ENCODE measurements at places on chromosomes 6 and 20.
A peak's percentile ranks its signal among the peaks of the same experiment; 100 is the strongest.

GRCh38 chr20:47137231-47137870, 219.1 kb downstream of the ZMYND8 start:
- DNase-seq, result no peak

GRCh38 chr20:4894409-4894808, 106.9 kb downstream of the SLC23A2 start:
- no peak for DNase-seq

DNA sequence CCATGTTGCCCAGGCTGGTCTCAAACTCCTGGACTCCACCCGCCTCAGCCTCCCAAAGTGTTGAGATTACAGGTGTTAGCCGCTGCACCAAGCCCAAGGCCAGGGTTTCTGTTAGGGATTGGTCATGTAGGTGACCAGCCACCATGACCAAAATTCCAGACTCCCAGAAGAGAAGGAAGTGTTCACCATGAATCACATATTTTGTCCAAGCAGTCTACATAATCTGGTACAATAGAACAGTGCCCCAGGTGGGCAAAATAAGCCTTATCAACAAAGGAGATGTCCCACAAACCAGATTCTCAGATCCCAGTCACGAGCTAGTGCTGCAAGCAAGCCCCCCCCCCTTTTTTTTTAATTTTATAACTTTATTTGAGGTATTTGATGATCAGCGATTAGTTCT, 20.0 kb downstream of the ZNF341 start:
- no peak for DNase-seq

GRCh38 chr6:108597572-108598304, 37.0 kb downstream of the FOXO3 start:
- DNase-seq, result no peak

DNA sequence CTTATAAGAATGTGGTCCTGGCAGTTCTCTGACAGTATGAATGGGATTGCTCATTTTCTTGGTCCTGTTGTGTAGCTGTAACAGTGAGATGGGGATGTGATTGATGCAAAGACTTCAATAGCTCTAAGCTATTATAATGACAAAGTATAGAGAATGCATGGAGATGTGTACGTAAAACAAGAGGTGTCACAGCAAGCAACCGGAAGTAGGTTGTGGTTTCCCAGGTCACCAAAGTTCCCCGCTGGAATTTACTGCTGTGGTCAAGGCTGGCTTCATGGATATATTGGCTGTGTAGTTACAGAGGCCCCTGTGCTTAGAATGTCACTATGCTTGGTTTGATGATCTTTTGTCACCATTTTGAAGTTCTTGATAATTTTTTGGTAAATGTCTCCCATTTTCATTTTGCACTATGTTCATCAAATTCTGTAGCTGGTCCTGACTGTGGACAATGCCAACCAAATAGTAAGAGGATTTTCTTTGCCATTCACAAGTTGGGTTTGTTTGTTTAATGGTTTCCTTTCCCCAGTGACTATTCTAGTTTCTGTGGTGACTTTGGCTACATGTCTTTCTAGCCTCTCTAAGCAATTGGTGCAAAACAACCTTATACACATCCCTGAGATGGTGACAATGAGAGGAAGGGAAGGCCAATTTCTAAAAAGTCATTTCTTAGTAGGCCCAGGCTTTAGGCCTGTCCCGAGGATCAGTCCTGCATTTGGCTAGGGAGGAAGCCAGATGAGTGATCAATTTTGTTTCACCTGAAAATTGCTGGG, 10.5 kb downstream of the DNAH8 start:
- DNase-seq, result no peak

DNA sequence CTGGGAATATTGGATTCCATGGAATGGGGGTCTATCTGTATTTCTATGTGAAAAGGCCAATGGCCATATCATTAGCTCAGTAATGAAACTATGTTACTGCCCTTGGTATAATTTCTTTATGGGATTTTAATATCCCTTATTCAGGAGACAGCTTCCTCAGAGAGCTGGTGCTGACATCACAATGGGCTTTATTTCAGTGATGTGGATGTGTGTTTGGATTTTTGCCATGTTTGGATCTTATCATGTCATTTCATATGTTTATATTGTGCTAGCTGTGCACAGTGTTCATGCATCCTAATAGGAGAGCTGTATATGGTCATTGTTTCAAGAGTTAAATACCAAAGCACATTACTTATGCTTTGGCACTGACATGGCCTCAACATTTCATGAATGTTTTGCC, 806.1 kb upstream of the MAP3K7 start:
- no peak for DNase-seq

DNA sequence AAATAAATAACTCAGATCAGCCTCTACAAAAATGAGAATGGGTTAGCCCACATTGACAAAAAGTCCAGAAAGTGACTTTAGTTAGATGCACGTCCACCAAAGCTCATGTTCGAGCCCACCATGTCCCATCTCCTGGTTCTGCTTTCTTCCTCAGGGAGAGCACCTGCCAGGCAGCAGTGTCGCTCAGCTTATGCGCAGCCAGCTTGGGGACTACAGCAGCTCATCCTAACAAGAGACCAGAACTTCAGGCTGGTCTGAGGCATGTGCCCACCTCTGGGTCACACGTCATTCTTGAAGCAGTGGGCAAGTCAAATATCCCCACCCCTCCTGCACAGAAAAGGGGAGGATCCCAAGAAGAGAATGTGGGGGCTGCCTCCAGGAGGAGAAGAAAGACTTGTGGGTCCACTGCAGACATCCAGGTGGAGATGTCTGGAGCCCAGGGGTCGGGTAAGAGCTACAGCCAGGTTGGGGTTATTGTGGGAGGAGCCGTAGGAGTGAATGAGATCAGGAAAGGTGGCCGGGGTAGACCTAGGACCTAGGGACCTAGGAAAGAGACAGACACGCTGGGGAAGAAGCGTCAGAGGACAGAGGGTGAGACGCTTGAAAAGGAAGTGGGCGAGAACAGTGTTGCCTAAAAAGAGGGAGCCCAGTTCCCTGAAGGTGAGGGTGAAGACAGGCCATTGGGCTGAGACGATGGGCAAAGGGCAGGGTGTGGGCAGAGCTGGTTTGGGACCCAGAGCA, 52.5 kb downstream of the SSR1 start:
- no peak for DNase-seq

DNA sequence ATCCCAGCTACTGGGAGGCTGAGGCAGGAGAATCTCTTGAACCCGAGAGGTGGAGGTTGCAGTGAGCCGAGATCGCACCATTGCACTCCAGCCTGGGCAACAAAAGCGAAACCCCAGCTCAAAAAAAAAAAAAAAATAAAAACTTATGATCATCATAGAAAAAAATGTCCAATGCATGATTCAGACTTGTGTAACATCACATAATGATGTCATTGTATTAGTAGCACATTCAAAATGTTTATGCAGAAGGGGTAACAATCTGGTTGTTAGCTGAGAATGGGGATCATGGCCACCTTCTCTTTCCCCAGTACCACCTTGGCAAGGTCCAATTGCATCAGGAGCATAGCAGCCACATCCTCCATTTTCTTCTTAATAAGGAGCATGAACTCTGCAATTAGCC, 137.6 kb upstream of the MARCKS start:
- DNase-seq, result no peak

GRCh38 chr20:61745397-61746146, 320.1 kb downstream of the TAF4 start:
- no peak for DNase-seq

- DNase-seq, result no peak
Measured at GRCh38 chr20:62361799-62362589, 5.1 kb downstream of the LAMA5 start.

DNA sequence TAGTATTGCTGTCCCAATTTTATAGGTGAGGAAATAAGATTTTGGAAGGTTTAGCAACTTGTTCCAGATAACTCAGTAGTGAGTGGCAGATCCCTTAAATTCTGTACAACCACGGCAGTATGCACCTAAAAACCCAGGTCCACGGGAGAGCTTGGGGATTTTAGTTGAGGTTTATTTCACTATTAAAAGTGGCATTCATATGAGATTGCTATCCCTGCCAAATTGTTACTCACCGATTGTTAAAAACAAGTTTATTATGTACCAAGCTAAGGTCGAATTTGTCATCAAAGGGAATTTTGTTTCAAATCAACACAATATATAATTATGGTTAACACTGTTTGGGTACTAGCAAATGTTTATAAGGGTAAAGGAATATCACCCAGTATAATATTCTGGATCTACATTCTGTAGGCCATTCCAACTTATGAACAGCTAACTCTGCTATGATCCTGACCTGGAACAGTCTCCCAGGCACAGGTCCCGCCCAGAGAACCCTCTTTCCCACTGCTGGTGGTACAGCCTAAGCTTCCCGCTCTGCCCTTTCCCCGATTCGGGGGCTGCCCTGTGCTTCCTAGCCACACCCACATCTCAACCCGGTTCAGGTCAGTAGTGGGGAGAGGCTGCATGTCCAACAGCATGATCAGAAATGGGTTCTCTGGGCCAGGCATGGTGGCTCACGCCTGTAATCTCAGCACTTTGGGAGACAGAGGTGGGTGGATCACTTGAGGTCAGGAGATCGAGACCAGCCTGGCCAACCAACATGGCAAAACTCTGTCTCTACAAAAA, 24.9 kb downstream of the GPLD1 start:
- DNase-seq, result no peak

GRCh38 chr20:32484958-32485769, 100.0 kb downstream of the NOL4L start:
- DNase-seq, result peak; percentile 22

GRCh38 chr6:12814015-12814414, 97.4 kb downstream of the PHACTR1 start:
- DNase-seq, result no peak

GRCh38 chr20:10332656-10333415, 101.2 kb downstream of the MKKS start:
- no peak for DNase-seq

Data from activated naive CD4-positive, alpha-beta T cell (primary cell).